ENCODE measurements at places on chromosomes 7 and 10. TPM values are rescaled to one million over a fixed set of nuclear protein-coding genes. Genes with fewer than 3 reads are reported as not detected.

- DNase-seq, result no peak
Measured at GRCh38 chr10:77308084-77308732, 329.4 kb downstream of the KCNMA1 start.

SPDYE5 gene
- not detected for total RNA-seq

DNA sequence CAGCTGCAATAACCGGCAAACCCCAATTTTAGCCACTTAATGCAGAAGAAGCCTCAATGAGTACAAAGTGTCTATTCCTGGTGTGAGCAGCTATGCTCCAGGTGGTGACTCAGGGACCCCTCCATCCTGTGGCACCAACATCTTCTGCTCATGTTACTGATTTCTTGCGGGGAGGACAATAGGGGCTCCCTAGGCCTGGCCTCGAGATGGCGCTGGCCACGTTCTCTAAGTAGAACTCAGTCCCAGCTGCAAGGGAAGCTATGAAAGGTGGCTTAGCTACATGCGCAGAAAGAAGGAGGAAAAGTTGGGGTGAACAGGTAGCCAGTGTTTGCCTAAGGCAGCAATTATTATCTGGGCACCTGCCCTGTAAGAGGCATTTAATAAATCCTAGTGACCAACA, 6.6 kb downstream of the GJD4 start:
- no peak for DNase-seq

YKT6 gene
- 147 TPM for total RNA-seq

- DNase-seq, result no peak
Measured at GRCh38 chr10:60869652-60870415, 74.2 kb downstream of the RHOBTB1 start.

PI4K2A gene
- total RNA-seq, result 18.7 TPM

Measured in PC-3 (cell line).